ENCODE measurements at places on chromosomes 4 and X.

- DNase-seq = no peak
Observed at GRCh38 chr4:76601791-76602190, 166.8 kb downstream of the SHROOM3 start.

- no peak for DNase-seq
Observed at GRCh38 chrX:1464971-1465285, 12.2 kb upstream of the ASMTL start.

- DNase-seq = no peak
Observed at GRCh38 chr4:7120341-7120740, 52.5 kb upstream of the GRPEL1 start.

DNA sequence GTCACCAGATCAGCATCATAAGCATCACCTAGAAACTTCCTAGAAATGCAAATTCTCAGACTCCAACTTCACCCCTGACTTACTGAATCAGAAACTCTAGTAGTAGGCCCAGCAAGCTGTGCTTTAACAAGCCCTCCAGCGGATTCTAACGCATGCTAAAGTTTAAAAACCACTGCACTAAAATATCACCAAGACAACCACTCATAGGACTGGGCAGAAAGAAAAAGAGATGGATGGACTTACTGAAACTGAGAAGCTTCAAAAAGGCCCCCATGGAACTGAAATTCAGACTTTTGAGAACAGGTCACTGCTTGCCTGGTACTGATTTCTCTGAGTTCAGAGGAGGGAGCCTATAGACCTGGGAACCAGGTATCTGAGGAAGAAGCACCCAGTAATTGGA, 40.1 kb downstream of the FAM241A start:
- DNase-seq = no peak

GRCh38 chr4:89166971-89167475, 55.7 kb downstream of the TIGD2 start:
- no peak for DNase-seq

- DNase-seq = no peak
Observed at GRCh38 chr4:113921089-113921794, 58.2 kb downstream of the ARSJ start.

DNA sequence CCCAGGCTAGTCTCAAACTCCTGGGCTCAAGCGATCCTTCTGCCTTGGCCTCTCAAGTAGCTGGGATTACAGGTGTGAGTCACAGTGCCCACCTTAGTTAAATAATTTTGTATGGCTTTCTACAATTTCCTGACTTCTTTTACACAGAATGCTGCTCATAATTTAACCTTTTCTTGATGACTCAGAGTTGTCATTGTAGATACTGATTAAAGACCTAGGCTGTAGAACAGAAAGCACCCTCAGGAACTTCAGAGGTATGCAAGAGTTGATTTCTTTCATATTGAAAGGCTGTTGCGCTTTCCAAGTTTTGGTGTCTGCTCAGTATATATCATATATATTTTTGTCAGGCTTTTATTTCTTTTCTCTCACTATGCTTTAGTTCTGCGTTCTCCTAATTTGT, 21.1 kb upstream of the GPR34 start:
- no peak for DNase-seq

DNA sequence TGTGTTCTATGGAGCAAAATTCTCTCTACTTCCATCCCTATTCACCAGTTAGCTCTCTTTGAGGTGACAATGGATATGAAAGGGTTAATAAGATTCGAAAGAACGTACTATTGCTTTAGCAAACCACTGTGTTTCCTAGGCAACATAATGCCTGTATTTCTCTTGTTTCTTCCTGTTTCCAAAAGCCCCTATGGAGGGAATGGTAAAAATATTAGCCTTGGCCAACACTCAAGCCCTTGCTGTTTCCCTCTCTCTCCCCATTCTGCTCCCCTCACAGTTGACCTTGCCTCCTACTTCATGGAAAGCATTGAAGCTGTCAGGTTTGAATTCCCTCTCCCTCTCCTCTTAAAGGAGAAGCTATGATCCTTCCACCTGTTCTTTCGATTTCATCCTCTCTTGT, 9.6 kb upstream of the PGRMC1 start:
- DNase-seq = no peak

DNA sequence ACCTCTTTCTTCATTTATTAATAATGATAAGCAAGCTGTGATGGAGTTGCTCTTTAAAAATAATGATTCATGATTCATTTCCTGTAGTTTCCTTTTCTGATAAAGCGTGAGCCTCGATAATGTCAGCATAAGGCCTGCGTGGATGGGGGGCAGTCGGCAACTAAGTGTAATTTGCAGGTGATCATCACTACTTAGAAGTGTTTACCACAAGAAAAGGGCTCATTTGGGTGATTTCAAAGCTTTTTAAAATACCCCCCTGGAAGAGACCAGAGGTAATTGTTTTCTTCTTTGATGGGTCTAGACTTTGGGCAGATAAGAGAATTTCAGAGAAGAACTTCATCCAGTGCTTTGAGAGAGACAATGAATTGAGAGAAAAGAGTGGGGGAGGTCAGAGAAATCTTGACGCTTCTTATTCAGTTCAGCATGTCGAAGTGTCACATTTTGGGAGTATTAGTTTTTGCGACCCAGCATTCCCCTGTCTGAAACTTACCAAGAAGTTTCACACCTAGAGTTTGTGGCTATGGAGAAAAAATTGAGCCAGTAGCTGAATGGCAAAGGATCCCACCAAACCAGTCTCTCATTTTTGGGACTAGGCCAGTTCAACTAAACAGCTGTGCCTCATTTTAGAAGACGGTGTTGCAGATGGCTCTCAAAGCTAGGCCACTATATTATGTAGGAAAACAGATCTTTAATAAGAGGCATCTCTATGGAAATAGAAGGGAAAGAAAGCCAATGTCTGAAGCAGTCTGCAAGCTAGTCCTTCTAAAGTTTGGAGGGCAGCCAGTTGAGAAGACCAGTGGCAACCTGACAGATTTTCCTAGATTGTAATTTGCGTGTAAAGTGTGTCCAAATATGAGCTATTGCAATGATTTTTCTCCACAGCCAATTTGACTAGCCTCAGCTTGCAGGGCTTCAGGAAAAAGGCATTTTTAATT, 171.0 kb upstream of the PPP1R2C start:
- peak; percentile 35 for DNase-seq

DNA sequence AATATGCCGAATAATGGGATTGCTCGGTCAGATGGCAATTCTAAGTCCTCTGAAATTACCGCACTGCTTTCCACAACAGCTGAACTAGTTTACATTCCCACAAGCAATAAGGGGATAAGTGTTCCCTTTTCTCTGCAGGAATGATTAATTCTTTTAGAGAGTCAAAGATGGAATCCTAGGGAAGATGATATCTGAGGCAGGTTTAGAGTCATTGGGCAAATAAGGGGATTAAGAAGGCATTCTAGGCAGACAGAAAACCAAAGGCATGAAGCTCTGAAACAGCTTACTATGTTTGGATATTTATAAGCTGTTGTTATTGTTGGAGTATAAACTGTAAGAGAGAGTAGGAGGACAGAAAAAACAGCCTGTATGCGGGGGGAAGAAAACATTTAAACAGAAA, 85.7 kb downstream of the TET2 start:
- no peak for DNase-seq

DNA sequence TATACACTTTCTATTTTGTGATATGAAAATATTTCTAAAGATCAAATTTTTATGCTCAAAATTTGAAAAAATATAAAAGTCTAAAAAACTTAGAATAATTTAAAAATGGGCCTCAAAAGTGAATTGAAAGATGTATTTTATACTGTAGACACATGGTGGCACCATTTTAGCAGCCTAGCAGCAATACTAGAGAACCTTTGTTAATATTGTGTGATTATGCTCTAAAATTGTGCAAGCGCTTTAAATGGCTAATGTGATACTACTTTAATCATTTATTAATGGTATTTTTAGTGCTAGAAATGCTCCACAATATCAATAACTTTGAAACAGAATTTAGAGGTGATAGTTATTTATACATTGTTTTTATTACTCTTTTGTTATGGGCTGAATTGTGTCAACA, 3.7 kb upstream of the GUF1 start:
- DNase-seq = no peak

DNA sequence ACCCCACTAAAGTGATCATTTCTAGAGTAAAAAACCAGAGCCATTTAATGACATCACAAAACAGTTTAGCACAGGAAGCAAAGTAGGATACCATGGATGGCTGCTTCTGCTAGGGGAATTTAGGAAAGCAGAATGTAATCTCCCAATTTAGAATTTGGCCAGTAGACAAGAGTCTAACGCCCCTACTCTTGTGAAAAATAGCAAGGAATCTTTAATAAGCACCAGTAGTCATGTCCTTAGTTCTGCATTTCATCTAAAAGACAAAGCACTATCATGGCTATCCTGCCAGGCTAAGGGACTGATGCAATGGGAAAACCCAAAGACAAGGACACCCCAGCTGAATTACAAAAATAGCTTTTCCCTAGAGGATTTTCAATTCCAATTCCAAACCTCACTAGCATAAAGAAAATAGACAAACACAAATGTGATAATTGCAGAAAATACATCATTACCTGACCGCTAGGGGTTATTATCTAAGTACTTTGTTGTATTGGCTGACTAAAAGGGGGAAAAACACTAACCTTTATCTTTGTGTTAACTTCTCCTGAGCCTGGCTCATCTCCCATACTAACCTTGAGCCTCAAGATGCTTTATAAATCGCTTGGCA, 2.6 kb upstream of the AMMECR1 start:
- no peak for DNase-seq

DNA sequence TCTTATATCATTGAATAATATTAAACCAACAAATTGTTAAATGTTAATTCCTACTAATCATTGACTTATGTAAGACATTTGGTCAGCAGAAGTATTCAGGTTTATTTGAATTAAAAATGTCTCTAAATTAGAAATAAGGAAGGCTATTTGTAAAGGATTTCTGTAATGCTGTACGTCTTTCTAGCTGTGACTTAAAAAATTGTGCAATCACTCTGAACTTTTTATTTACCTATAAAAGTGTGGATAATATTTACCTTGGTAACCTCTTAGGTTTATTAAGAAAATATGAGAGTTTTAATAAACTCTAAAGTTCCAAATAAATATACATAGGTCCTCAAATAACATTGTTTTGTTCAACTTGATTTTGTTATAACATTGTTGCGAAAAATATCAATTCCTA, 76.9 kb downstream of the SLC30A9 start:
- DNase-seq = no peak

GRCh38 chr4:17613761-17614415, 553 bp upstream of the MED28 start:
- DNase-seq = no peak

GRCh38 chr4:145278341-145279121, 98.1 kb upstream of the OTUD4 start:
- no peak for DNase-seq

GRCh38 chr4:7778510-7779431, 160.9 kb downstream of the AFAP1 start:
- no peak for DNase-seq

DNA sequence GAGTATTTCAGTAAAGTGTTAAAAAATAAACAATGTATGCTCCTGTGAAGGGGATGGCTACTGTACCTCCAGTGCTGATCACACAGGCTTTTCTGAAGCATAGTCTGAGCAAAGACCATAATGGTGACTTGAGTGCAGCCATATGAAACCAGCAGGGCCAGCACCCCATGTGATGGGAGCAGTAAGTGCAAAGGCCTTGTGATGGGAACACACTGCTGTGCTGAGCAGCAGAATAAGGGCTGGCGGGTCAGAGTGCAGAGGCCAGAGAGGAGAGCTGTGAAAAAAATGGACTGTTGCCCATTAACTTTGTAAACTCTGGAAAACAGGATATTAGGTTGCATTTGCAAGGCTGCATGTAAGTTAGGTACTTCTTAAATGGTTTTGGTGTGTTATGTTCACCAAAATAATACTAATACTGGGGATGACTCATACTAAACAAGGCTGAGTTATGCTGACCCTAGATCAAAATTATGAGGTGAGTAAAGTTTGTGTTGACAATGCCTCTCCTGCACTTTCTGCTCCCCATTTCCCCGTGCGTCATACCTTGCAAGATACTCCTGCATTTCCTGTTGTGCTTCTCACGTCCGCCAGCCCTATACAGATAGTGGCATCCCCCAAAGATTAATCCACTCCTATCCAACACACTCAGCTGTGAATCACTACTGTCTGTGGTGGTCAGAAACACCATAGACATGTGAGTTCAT, 67.0 kb upstream of the FAM9A start:
- no peak for DNase-seq

- DNase-seq = peak; percentile 58
Observed at GRCh38 chr4:108168671-108169523, at the start of gene LEF1. LEF1 (minus strand) TSS chr4:108168932; CDS start chr4:108167767, 1,165 bp downstream.

DNA sequence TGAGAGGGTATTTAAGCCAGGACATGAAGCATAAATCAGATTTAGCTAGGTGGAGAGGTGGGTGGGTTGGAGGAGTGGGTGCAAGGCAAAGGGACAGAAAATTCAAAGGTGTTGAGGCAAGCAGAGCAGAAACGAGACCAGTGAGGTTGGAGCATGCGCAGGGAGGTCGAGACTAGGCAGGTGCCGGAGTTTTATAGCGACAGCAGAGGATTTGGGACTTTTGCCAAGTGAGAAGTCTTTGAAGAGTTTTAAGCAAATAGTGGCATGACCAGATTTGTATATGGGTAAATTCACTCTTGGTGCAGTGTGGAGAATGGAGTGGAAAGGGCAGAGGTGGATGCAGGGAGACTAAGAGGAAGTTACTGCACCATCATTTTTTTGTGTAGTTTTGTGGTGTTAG, 107.0 kb upstream of the TLR2 start:
- no peak for DNase-seq

GRCh38 chr4:126441173-126442035, 1126.6 kb downstream of the FAT4 start:
- no peak for DNase-seq

- DNase-seq = no peak
Observed at GRCh38 chrX:129634541-129634940, 20.2 kb downstream of the APLN start.

GRCh38 chr4:5683566-5683965, 24.8 kb downstream of the EVC2 start:
- no peak for DNase-seq

- DNase-seq = no peak
Observed at GRCh38 chr4:81494031-81494431, 22.3 kb upstream of the RASGEF1B start.

DNA sequence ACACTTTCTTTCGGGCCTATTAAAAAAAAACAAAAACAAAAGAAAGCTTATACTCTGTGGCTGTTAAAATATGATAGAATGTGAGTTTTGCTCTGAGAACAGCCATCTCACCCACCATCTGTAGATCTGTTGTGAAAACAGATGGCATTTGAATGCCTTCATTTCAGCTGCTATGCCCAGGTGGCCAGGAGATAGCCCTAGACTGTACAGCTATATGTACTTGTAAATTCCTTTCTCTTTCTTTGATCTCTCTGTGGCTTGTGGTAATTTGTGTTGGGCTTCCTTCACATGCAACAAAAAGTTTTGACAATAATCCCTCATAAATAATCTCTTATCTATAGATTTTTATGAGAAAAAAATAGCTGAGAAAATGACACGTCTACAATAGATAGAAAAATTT, 38.1 kb downstream of the PNPLA4 start:
- no peak for DNase-seq

DNA sequence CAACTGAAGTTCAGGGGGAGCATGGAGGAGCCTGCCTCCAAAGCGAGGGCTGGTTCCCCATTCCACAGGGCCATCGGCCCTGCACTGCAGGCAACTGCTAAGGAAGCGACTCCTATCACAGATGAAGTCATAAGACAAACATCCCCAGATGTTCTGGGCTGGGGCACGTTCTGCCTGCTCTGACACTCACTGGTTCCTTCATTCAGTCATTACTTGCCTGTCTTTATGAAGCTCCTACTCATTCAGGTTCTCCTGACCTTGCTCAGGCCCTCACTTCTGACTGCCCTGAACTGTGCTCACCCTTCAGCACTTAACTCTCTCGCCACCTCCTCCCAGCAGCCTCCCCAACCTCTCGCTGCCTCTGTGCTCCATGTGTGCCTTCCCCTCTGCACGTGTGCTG, 2.5 kb upstream of the SLC2A9 start:
- DNase-seq = no peak
